ENCODE measurements at places on chromosomes 7 and 10.
A peak's percentile ranks its signal among the peaks of the same experiment; 100 is the strongest.

DNA sequence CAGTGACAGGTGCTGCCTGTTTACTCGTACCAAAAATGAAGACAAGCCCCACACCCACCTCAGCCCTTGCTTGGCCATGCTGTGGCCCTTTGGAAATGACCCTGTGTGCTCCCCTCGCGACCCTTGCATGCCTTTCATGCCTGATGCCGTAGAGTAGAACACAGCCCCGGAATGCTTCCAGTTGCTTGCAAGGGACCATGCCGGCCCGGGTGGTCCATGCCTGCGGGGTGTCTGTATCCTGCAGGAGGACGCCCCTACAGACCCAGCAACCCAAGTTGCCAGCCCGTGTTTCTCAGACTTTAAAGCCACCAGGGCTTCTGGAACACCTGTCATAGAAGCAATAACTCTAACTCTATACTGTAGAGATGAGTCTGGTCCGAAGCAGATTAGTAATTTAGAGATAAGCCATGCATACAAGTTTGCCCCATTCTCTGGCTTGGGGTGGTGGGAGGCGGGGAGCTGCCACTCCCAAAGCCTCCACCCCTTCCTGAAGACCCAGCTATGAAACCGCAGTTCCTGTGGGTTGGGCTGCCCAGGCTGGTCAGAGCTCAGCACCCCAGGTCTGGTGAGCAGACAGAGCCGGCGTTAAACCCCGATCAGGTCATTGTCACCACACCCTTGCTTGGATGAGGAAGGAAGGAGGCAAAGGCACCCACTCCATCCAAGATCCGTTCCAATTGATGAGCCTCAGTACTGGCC is 143.5 kb downstream of the ADCY1 start:
- no peak for DNase-seq

DNA sequence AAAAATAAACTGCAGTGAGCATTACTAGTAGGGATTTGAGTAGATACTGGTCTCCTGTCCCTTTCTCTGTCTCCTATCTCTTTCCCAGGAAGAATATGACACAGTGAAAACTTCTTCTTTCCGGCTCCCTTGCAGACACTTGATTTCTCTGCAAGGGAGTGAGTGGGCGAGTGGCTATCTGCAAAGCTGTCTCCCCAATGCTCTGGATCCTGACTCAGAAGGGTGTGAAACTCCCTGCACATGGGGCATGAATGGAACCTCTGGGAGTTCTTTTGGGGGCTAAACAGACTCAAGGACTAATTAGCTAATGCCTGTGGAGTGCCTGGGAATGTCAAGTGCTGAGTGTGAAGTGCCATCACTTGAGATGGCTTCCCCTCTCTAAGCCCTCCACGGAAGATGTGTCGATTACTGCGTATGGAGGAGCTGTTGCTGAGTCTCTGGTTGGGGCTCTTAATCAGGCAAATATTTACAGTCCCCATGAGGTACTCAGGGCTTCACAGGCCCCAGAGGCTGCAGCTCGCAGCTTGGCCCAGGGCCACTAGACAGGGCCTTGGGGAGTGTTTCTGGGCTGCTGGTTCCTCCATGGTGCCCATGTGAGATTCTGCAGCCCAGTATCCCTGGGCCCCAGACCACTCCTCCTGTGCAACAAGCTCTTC is 139.8 kb downstream of the RPS24 start:
- DNase-seq: no peak

DNA sequence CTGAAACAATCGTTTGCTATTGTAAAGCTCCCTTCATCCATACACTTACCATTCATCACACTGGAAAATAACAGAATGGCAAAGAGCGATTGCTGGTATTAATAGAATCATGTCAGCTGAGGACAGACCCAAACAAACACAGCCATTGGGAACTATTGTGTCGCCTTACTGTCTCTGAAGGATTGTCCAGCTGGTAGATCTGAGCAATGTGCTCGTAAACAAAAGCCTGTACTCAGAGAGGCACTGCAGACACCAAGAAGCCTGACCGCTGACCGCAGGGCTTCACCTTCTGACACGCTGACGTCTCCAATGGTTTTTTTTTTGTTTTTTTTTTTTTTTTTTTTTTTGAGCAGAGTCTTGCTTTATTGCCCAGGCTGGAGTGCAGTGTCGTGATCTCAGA is 151.0 kb upstream of the FRMD4A start:
- no peak for DNase-seq

- no peak for DNase-seq
These were observed 188.8 kb downstream of the CALN1 start for GRCh38 chr7:72223351-72223750.

GRCh38 chr10:61000769-61001730 is 57.1 kb upstream of the RHOBTB1 start:
- DNase-seq: no peak

GRCh38 chr7:28096713-28097112 is 83.9 kb downstream of the JAZF1 start:
- no peak for DNase-seq

GRCh38 chr7:135333946-135334345 is 100.3 kb downstream of the STRA8 start:
- DNase-seq: no peak

DNA sequence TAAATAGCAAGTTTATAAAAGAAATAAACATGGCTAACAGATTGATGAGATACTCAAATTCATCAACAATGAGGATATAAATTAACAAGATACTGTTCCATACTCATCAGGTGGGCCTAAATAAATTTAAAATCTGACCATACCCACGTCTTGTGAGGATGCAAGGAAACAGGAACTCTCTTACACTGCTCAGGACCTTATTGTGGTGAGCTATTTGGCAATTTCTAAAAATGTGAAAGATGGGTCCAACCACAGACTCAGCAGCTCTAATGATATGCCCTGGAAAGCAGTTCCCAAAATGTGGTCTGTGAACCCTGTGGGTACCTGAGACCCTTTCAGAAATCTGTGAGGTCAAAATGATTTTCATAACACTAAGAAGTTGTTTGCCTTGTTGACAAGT is 21.5 kb downstream of the RPP38 start:
- no peak for DNase-seq

DNA sequence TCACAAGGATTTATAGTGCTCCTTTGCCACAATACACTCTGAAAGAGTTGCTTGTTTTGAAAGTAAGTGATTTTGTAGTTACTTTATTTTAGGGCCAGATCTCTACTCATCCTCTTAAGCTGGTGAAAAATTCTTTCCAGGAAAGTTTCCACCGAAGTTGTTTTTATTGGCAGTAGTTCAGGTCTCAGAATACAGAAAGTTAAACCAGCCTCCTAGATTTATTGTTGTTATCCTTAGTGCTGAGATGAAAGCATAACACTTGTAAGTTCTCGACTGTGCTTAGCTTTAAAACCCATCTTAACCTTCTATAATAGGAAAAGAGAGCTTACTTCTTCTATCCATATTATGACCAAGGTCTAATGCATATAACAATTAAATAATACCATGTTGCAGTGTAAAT is 5.5 kb downstream of the AP3M1 start:
- DNase-seq: no peak

DNA sequence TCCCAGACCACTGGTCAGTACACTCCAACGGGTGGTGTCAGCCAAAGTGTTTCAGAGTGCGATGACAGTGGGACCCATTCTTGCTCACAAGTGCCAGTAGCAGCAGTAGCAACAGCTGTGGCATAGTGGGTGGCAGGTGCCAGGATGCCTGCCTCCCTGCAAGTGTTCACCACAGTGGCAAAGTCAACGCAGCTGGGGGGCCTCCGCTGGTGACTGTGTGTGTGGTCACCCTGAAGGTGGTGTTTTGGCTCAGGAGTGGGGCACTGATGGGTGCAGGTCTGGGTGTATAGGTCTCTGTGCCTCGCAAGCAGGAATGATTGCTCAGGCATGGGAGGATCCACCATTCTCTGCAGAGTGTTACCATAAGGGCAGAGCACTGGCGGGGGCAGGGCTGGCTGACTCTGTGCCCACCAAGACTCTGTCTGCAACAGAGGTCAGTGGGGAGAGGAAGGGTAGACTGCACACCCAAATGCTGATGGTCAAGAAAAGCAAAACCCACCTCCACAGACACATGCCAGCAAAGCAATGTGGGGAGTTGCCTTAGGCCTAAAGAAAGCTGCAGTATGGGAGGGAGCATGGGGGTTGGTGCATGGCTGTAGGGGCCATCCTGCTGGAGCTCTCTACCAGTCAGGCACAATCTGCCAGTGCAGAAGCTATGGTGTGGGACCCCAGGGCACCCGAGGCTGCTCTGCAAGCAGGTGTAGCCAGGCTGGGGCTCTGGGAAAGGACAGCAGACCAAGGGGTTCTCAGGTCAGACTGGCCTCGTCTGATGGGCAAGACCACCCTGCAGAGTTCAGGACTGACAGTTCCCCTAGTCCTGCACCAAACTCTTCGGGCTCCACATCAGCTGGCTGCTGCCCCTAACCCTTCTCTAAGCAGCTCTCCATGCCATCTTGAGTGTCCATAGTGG is 368.1 kb downstream of the CTNNA3 start:
- no peak for DNase-seq

- no peak for DNase-seq
These were observed 73.6 kb upstream of the NEBL start for GRCh38 chr10:20970708-20971107.

DNA sequence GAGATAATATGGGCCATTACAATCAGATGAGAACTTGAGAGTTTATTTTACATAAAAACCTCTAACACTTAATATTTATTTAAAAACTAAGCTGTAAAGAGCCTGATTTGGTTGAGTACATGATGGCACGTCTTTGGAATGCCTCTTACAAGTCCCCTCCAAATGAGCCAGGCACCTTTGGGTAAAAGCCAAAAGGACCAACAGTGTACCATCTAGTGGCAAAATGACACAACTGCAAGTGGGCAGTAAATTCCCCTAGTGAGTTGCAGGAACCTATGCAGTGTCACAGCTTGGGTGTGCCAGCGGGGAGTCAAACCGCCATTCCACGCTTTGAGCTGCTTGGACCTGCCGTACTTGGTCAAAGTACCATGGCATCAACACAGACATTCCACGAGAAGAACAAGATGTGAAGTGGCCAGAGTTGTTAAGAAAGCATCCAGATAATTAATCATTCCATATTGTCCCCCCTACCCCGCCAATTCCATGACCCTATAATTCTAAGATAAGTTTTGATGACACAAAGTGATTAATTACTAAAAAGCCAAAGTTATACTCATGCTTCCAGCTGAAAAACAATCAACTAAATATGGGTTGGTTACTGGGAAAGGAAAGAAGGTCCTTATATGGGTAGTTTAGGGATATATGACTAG is 115.2 kb downstream of the SORBS1 start:
- DNase-seq: no peak

GRCh38 chr10:14554091-14554490 is 220.6 kb downstream of the FAM107B start:
- no peak for DNase-seq

GRCh38 chr10:101779544-101780186 is 3.6 kb downstream of the NPM3 start:
- peak; percentile 85 for DNase-seq

DNA sequence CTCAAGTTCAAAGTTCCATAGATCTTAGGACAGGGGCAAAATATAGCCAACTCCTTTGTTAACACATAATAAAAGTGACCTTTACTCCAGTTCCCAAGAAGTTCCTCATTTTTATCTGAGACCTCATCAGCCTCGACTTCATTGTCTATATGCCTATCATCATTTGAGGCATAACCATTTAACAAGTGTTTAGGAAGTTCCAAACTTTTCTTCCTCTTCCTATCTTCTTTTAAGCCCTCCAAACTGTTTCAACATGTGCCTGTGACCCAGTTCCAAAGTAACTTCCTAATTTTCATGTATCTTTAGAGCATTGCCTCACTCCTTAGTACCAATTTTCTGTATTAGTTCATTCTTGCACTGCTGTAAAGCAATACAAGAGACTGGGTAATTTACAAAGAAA is 569.1 kb downstream of the ANKRD7 start:
- DNase-seq: no peak

DNA sequence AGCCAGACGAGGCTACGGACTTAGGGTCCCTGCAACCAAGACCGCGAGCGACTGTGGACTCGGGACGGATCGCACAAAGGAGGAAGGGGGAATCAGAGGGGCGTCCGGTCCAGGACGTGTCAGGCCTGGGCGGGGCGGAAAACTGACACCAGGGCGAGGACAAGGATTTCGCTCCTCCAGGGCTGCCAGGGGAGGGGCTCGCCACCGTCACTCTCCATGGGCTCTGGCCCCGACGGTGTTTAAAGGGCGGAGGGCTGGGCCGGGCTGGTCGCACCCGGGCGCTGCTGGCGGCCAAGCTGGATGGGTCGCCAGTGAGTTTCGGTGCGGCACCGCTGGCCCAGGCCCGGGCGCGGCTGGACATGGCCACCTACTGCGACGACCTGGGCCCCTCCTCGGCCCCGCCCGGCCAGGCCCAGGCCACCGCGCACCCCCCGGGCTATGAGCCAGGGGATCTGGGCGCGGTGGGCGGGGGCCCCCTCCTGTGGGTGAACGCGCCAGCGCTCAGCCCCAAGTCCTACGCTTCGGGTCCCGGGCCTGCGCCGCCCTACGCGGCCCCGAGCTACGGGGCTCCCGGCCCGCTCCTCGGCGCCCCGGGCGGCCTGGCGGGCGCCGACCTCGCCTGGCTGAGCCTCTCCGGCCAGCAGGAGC is at the start of gene FOXI2:
TSS of gene FOXI2 (plus strand) at position 271 of the 648 bp plus-strand sequence. CDS start at position 360, 89 bp downstream.
- no peak for DNase-seq

DNA sequence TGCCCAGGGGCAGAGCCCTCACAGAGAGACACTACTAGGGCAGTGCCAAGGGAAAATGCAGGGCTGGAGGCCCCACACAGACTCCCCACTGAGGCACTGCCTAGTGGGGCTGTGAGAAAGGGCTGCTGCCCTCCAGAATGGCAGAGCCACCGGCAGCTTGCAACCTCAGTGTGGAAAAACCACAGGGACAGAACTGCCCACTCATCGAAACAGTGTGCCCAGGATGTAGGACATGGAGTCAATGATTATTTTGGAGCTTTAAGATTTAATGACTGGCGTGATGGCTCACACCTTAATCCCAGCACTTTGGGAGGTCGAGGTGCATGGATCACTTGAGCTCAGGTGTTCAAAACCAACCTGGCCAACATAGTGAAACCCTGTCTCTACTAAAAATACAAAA is 27.5 kb upstream of the MSS51 start:
- no peak for DNase-seq

DNA sequence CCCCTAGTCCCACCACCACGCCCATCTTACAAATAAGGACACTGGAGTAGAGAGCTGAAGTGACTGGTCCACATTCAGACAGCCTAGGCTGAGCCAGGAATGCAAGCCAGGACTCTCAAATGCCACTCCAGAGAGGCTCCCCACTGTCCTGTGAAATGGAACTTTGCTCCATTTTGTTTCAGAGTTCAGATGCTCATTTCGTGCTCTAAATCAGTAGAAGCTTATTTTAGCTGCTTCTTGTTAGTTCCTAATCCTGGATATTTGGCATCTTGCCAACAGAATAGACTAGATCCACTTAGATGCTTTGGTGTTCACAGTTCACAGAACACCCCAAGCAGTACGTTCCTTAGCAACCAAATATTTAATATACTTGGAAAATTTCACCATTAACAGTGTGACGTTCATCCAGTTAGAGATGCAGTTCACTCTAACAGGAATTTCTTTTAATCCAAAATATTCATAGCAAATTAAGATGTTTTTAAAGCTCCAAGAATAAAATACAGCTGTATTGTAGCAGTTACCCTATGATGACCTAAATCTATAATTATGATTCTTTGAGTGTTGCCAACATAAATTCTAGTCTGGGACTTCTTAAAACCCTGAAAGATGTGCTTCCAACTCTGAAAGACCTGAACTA is 7.3 kb downstream of the MMP21 start:
- no peak for DNase-seq
